ENCODE measurements at places on chromosomes 3 and 15. TPM values are rescaled to one million over a fixed set of nuclear protein-coding genes. Genes with fewer than 3 reads are reported as not detected.

DNA sequence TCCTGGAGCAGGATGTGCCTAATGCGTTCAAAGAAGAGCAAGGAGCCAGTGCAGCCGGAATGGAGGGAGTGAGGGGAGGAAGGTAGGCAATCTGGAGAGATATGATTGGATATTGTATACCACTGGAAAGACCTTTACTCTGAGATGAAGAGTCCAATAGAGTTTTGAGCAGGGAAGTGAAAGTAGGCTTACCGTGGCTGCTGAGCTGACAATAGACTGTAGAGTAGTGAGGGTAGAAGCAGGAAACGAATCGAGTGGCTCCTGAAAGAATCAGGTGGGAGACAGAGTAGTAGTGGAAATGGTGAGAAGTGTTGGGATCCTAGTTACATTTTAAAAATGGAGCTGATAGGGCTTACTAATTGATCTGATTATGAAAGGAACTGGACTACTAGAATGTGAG lies 51.8 kb upstream of the NUDT16 start:
- H3K27ac ChIP-seq = no peak overlapping the region
- no peaks in the 10 kb centered on the region for H3K36me3 ChIP-seq
- DNase-seq = no peak
- H3K4me1 ChIP-seq = no peaks in the 10 kb centered on the region

GRCh38 chr3:196057760-196058331 lies 24.0 kb downstream of the TFRC start:
- no peak overlapping the region for H3K27ac ChIP-seq
- peaks cover 4% of the 10 kb centered on the region for H3K4me1 ChIP-seq
- no peaks in the 10 kb centered on the region for H3K27me3 ChIP-seq
- peaks cover 57% of the 10 kb centered on the region for H3K36me3 ChIP-seq

GRCh38 chr3:51711352-51712037 lies 4.6 kb downstream of the GRM2 start:
- peaks cover 5% of the 10 kb centered on the region for H3K27me3 ChIP-seq
- peak overlapping the region; percentile 26 for H3K27ac ChIP-seq
- DNase-seq = no peak
- no peak overlapping the region for H3K4me3 ChIP-seq
- H3K4me1 ChIP-seq = peaks cover 15% of the 10 kb centered on the region

The SORD gene
- total RNA-seq = 36.0 TPM

GRCh38 chr3:56209982-56210751 lies 258.1 kb downstream of the ERC2 start:
- DNase-seq = no peak
- peaks cover 4% of the 10 kb centered on the region for H3K27me3 ChIP-seq
- no peak overlapping the region for H3K27ac ChIP-seq
- no peaks in the 10 kb centered on the region for H3K36me3 ChIP-seq

DNA sequence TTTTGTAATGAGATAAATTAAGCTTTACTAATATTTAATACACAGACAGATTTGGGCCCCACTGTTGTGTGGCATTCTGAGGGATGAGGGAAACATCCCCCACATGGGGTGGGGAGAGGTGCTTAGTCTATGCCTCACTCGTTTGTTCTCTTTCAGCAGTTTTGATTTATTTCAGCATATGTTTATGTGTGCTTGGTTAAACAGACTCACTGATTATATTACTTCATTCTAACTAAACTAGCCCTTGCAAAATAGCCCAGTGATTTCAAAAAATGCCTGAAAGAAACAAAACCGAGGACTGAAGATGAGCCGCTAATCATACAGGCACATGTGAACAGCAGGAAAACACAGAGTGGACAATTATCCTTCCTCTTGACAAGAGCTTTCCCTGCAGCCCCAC lies 27.2 kb downstream of the TNFAIP8L3 start:
- H3K4me3 ChIP-seq = no peak overlapping the region
- DNase-seq = no peak
- H3K4me1 ChIP-seq = peaks cover 10% of the 10 kb centered on the region
- peaks cover 7% of the 10 kb centered on the region for H3K27me3 ChIP-seq
- H3K27ac ChIP-seq = no peak overlapping the region

DNA sequence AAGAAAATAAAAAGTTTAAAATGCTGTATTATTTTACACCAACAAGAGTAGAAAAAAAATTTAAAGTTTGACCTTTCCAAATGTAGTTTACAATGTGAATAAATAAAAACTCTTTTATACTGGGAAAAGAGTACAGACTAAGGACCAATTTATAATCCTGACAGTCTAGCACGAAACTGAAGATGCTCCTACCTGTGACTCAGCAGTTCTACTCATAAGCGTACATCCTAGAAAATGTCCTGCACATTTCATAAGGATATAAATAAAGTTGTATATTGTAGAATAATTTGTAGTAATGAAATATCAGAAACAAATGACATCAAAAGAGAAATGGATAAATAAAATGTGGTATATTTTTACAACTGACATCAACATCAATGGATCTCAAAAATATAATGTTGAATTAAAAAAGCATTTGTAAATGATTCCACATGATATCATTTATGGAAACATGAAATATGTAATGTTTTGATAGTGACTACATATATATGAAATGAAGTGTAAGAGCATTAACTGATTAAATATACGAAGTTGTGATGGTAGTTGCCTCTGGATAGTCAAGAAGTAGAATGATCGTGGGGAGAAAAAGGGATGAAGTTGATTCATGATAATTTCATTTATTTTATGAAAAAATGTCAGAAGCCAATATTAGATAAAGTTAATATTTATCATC lies 161.3 kb upstream of the CBLB start:
- H3K36me3 ChIP-seq = peaks cover 3% of the 10 kb centered on the region
- no peak overlapping the region for H3K4me3 ChIP-seq
- peaks cover 1% of the 10 kb centered on the region for H3K4me1 ChIP-seq
- DNase-seq = no peak
- no peak overlapping the region for H3K27ac ChIP-seq
- H3K27me3 ChIP-seq = peaks cover 3% of the 10 kb centered on the region

- no peaks in the 10 kb centered on the region for H3K27me3 ChIP-seq
- H3K36me3 ChIP-seq = no peaks in the 10 kb centered on the region
- H3K27ac ChIP-seq = no peak overlapping the region
- H3K4me1 ChIP-seq = no peaks in the 10 kb centered on the region
- no peak for DNase-seq
- H3K4me3 ChIP-seq = no peak overlapping the region
Measured at GRCh38 chr3:137330246-137330645, 372.5 kb downstream of the IL20RB start.

GRCh38 chr3:124845406-124845805 lies 41.8 kb downstream of the ITGB5 start:
- no peaks in the 10 kb centered on the region for H3K36me3 ChIP-seq
- H3K27me3 ChIP-seq = no peaks in the 10 kb centered on the region
- H3K4me1 ChIP-seq = no peaks in the 10 kb centered on the region

DNA sequence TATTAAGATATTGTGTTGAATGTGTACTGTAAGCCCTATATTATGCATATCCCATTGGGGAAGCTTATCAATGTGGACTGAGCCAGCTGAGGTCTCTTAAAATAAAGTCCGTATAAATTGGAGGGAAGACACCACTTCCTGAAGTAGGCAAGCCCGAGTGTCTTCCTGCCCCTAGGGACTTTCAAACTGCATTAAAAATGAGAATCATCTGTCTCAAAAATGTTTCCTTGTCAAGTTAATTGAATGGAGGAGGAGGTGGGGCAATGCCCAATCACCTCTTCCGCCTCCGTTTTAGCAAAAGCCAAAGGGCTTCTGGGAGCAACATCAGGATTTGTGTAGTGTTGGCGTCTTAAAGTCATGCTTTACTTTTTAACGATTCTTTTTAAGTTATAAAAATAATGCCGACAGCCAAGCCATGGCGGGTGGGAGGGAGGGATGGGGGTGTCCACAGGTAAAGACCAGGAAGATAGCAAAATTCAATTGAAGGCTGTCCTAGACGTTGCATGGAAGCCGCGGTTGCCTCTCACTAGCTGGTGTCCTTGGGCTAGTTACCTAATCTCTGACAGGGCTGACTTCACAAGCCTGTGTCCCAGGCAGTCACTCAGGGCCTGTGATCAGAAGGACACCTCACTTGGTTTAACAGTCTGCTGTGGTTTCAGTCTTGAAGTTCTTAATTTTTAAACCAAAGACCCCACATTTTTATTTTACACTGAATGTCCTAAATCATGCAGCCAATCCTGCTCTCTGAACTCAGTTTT lies 524.9 kb upstream of the PROK2 start:
- H3K4me3 ChIP-seq = no peak overlapping the region
- H3K27ac ChIP-seq = peak overlapping the region; percentile 71
- no peaks in the 10 kb centered on the region for H3K27me3 ChIP-seq
- H3K4me1 ChIP-seq = peaks cover 21% of the 10 kb centered on the region

The BTD gene
- 2.2 TPM for total RNA-seq

The GOLGA6A gene
- not detected for total RNA-seq

The TADA3 gene
- 49.5 TPM for total RNA-seq

DNA sequence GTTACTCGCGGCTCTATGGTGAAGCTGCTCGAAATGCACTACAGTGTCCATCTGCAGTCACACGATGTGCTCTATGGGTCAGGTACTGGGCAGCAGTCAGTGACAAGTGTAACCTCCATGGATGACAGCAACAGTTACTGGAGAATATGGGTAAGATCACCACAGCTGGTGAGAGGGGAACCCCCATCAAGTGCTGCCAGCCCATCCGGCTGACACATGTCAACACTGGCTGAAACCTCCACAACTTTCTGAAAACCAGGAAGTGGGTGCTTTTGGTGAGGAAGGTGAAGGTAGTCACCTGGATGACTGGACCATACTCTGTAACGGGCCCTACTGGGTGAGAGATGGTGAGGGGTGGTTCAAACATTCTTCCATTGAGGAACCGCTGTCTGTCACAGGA lies 87.4 kb upstream of the C15orf39 start:
- H3K4me3 ChIP-seq = no peak overlapping the region
- DNase-seq = no peak
- H3K36me3 ChIP-seq = peaks cover 11% of the 10 kb centered on the region

- no peak overlapping the region for H3K4me3 ChIP-seq
- no peaks in the 10 kb centered on the region for H3K36me3 ChIP-seq
- no peaks in the 10 kb centered on the region for H3K4me1 ChIP-seq
- no peak overlapping the region for H3K27ac ChIP-seq
- H3K27me3 ChIP-seq = no peaks in the 10 kb centered on the region
Measured at GRCh38 chr3:62602987-62603386, 229.6 kb upstream of the FEZF2 start.

The GABRR3 gene
- total RNA-seq = not detected

DNA sequence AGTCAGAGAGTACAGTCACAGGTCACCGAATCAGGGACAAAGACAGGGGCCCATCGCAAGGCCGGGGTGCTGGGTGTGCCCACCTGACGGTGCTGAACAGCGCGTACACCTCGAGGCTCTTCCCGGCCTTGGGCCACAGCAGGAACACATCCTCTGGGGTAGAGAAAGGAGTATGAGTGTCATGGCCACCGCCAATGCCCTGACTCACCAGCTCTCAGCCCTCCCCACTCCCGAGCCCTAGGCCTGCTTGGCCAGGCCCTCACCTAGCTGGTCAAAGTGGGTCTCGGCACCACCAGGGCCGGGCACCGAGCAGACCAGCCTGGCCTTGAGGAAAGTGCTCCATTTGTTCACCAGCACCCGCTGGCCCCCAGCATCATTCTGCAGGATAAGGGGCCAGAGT lies 4.2 kb downstream of the SEMA3G start:
- no peak overlapping the region for H3K4me3 ChIP-seq
- H3K27ac ChIP-seq = no peak overlapping the region
- no peak for DNase-seq
- H3K27me3 ChIP-seq = no peaks in the 10 kb centered on the region
- H3K36me3 ChIP-seq = no peaks in the 10 kb centered on the region
- H3K4me1 ChIP-seq = peaks cover 2% of the 10 kb centered on the region

The GOLGA6L24 gene
- total RNA-seq = not detected

The SLC25A20 gene
- total RNA-seq = 23.9 TPM

DNA sequence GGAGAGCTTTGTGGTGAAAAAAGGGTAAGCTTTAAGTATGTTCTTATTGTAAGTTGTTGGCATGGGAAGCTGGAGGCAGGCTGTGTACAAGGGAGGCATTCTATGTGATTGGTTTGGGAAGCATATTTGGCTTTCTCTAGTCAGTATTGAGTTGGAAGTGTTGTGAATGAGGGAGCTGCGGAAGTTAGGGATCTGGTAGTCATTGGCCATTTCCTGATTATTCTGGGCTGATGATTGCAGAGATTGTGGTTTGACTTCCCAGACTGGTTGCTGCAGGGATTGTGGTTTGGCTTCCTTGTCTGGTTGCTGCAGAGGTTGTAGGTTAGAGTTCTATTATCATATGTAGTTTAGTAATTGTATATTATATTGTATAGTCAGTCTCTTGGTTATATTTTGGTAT lies 21.0 kb downstream of the STXBP5L start:
- H3K4me1 ChIP-seq = no peaks in the 10 kb centered on the region
- DNase-seq = no peak
- no peak overlapping the region for H3K27ac ChIP-seq
- H3K27me3 ChIP-seq = no peaks in the 10 kb centered on the region

DNA sequence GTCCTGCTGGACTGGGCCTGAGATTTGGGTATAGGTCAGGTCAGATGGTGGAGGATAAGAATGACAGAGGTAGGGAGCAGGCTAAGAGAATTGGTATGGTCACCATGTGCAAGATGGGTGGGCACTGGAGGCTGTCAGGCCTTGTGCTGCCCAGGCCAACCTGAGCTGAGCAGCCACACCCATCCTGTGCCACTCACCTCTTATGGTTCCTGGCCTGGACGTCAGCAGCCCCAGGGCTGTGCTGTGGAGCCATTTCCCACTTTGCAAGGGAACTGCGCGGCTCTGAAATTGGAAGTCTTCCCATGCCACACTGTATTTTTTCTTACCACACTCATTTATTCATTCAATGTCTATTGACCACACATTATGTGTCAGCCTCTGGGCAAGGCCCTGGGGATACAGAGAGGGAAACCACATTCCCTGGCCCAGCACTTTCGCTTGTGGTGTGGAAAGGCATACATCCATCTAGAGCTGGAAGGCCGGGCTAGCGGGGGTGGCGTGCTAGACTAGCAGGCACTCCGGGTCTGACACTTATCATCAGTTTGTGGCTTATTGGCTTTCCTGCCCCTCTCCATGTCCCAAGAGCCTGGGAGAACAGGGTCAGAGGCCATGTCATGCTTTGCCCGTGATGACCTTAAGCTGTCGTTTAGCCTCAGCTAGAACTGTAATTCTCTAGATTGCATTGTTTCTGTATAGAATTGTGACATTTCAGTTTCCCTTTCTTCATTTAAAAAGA lies 51.1 kb upstream of the POLG start:
- no peaks in the 10 kb centered on the region for H3K4me1 ChIP-seq
- no peak overlapping the region for H3K4me3 ChIP-seq
- DNase-seq = no peak
- no peaks in the 10 kb centered on the region for H3K36me3 ChIP-seq

DNA sequence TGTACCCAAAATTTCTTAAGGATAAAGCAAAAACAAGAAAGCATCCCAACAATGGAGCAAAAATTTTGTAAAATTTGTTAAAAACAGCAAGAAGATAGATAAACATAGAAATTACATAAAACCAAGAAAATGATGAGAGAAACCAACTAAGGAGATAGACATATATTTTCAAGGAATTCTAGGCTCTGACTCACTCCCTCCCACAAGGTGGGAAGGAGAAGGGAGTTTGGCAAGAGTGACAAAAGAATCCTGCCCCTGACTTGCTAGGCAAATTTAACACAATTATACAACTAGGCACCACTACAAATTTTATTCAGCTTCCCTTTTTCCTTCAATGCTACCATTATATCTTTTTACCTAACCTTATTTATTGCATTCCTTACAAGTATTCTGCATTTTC lies 70.9 kb downstream of the MYO9A start:
- peaks cover 5% of the 10 kb centered on the region for H3K4me1 ChIP-seq
- DNase-seq = no peak
- H3K36me3 ChIP-seq = peaks cover 4% of the 10 kb centered on the region
- no peak overlapping the region for H3K4me3 ChIP-seq
- no peak overlapping the region for H3K27ac ChIP-seq
